ENCODE measurements at places on chromosomes 7 and 10.

DNA sequence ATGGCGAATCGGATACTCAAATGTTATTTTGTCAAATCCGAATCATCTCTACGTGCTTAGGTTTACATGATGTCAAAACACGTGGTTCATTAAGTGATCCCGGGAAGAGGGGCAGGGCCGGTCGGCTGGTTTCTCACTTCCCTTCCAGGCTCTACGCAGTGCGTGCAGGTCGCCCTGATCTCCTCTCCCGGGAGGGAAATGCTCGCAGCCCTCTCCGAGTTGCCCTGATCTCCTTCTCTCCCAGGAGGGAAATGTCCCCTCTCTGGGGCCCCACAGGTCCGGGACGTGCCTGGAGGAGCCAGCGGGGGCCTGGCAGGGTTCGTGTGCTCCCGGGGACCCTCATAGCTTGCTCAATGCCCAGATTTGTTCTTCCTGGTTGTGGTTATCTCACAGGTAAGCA, 202.7 kb downstream of the DNAJB6 start:
- no peak for DNase-seq

DNA sequence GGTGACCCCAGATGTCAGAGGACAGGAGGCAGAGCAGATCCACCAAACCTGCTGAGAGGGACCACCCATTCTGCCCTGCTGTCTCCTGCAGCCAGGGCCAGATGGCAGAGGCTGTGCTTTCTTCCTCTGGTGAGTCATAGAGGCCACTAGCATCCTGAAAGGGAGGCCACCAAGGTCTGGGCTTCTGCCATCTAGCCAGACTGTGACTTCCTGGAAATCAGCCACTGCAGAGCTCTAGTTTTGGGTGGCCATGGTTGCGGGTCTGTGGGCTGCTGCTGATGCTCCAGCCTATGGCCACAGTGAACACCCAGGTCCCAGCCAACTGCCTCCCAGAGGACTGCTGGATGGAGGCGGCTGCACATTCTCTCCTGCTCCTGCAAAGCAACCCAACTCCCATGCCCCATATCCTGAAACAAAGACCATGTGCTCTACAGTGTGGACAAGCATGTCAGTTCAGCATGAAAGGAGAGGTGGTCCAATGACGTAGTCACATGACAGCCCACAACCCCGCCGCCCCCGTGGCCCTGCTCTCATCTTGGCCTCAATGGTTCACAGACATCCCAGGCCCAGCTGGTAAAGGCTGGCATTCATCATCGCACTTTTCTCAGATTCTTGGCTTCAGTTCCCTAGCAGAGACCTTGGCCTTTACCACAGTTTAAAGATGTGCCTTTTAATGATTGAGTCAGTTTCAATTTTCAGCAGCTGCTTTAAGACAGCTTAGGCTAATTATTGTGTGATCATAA, 73.9 kb upstream of the CXCL12 start:
- no peak for DNase-seq

- DNase-seq: peak; percentile 91
Measured at GRCh38 chr10:77392851-77393250, 244.8 kb downstream of the KCNMA1 start.

DNA sequence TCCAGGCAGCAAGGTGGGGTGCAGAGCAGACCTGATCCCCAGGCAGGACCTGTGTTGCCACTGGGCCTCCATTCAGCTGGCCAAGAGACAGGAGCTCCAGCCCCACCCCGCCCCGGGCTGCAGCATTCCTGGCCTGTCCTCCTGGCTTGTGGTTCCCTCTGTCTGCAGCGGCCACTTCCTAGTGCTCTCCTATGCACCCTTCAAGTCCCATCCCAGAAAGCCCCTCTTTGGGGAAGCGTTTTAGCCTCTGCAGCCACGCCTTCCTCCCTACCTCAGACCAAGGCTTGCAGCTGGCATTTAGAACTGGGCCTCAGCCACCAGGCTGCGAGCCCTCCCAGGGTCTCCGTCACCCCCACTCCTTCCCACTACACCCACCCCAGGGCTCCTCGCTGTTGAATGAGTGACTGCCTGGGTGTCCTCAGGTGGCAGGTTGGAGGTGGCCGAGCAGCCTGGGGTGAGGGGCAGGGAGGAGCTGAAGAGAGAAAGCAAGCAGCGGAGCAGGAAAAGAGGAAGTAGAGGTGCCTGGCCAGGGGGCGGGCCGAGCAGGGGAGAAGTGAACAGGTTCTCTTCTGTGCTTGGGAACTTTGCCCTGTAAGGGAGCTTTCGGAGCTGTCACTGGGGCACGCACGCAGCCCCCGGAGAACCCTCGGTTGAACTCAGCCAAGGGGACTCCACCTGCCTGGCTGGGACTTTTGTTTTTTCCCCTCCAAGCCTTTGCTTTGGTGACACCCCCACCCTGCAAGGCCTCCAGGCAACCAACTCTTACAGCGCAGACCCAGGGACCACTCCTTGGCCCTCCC, 109.1 kb upstream of the TNRC18 start:
- no peak for DNase-seq

DNA sequence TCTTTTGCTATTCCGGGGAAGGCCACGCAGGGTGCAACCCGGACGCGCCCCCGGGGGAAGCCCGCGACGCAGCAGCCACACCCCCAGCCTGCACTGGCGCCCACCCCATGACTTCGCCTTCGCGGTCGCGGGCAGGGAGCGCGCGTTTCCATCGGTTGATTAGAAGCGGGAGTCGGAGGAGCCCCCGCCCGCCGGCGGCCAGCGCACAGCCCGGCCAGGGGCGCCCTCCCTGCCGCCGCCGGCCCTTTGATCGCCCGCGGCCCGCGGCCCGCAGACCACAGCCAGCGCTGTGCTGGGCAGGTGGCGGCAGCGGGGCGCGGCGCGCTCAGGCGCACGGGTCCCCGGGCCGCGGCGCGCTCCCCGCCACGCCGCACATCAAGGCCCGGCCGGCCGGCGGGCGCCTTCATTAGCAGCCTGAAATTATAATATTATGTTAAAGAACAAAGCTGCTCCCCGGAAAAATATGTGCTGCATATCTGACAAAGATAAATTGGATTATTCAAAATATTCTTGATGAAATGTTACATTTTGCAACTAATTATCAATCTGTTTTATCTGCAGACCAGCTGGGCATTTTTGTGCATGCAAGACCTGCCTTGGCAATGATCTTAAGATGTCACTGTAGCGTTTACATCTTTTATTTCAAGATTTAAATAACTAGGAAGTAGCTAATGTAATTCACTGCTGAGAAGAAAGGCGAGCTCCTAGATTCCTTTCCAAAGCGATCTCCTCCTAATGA, 160.7 kb upstream of the MKI67 start:
- no peak for DNase-seq

DNA sequence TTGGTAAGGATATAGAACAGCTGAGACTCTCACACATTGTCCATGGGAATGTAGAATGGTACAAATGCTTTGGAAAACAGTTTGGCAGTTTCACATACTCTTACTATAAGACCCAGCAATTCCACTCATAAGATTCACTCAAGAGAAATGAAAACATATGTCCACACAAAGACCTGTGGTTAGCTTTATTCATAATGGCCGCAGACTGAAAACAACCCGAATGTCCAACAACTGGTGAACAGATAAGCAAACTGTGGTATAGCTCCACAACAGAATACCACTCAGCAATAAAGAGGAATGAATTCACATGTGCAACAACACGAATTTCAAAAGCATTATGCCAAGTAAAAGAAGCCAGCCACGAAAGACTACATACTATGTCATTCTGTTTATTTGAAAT, 33.5 kb upstream of the CUL1 start:
- no peak for DNase-seq

- no peak for DNase-seq
Measured at GRCh38 chr10:79026341-79026761, 42.4 kb upstream of the ZMIZ1 start.

Data from hepatic stellate cell (primary cell).